K562 (cell line): ENCODE measurements at places on chromosomes 5 and 9.

DNA sequence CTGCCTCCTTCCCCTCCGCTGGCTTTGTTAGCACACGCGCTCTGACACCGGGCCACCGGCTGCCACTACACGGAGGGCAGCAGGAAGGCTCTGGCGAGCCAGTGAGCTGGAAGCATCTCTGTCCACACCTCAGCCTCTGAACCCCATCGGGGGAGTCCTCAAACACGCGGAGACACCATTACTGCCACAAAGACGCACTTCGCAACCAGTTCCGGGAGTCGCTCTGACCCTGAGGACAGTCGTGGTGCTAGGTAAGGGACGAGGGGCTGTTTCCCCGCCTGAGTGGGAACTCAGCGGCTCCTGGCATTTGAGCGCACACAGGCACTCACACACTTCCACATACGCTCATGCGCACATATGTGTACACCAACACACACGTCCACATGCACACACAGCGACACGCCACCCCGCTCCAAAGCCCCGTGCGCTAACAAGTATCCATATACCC is 160.0 kb downstream of the C9orf152 start:
- no peak for DNase-seq

DNA sequence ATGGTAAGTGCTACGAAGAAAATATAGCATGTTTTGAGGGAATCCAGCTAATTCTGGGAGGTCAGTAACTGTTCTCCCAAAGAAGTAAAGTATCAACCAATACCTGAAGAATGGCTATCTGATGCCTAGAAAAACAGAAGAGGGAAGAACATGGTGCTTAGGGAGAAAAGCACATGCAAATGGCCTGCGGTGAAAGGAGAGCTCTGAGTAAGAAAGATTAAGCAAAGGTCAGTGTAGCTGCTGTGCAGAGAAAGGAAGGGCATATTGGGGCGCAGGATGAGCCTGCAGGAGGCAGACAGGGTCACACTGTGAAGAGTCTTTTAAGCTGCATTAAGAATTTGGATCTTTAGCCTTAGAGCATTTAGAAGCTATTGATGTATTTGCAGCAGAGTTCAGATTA is 11.0 kb downstream of the ADRB2 start:
- DNase-seq: no peak

GRCh38 chr9:137006116-137007003 is 10.0 kb upstream of the CLIC3 start:
- DNase-seq: no peak

DNA sequence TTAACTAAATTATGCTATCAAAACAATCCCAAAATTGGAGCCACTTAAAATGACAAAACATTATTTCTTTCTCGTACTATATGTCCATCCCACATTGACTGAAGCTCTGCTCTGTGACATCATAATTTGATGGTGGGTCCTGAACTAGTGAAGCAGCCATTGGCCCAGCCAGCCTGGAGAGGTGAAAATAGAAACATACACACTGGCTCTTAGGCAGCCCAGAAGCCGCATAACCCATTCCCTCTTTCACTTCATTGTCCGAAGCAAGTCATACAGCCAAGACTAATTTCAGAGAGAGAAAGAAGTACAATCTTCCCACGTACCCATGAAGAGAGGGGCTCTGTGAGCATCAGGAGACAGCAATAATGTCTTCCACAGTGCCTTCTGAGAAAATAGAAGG is 342.5 kb downstream of the NFIB start:
- no peak for DNase-seq

- no peak for DNase-seq
Observed at GRCh38 chr9:117725426-117725887, 21.3 kb downstream of the TLR4 start.

DNA sequence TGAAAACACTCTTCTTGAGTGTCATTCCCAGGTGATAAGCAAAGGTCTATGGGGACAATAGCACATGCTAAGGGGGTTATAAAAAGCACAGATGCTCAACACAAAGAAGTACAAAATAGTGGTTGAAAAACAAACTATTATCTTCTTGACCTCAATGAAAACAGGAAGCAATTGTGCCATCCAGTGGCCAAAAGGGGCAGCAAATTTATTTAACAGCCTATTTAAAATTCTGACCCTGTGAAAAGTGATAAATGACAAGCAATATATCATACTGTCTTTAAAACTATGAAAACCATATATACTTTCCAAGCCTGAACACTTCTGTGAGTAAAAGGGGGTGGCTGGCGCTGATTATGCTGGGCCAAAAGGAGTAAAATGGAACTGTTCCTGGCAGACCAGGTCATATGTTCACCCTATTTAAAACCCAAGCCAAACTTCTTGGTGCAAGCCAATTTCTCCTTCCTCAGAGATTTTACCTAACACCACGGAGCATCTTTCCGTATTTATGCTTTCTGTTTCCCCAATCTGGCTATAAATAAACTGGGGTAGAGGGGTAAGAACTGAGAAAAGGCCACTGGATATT is 29.7 kb downstream of the TEX10 start:
- peak; percentile 31 for DNase-seq

GRCh38 chr9:109414125-109414785 is 83.9 kb downstream of the PTPN3 start:
- DNase-seq: no peak
